A549 treated with GW870086 at 1 μM for 4 hours (cell line): ENCODE measurements at places on chromosomes 2 and 18. TPM values are rescaled to one million over a fixed set of nuclear protein-coding genes. Genes with fewer than 3 reads are reported as not detected.

GPR45 gene
- total RNA-seq: not detected in 5 replicates

DYSF gene
- 0.50 to 0.97 TPM (median 0.70 TPM) in 5 replicates for total RNA-seq

CELF4 gene
- not detected in 5 replicates for total RNA-seq

LIMS3 gene
- not detected in 5 replicates for total RNA-seq

ZSCAN30 gene
- 0.38 to 1.0 TPM (median 0.95 TPM) in 5 replicates for total RNA-seq

PRSS56 gene
- total RNA-seq: 0.09 to 0.16 TPM (median 0.11 TPM) in 5 replicates

ALPG gene
- 0.24 to 0.47 TPM (median 0.38 TPM) in 5 replicates for total RNA-seq
